Central memory CD8-positive, alpha-beta T cell (primary cell): ENCODE measurements at places on chromosomes 12 and 14.

GRCh38 chr14:94484481-94484880, 8.5 kb upstream of the SERPINA9 start:
- H3K4me3 ChIP-seq = no peak overlapping the region
- no peaks in the 10 kb centered on the region for H3K4me1 ChIP-seq
- H3K27me3 ChIP-seq = peaks cover 49% of the 10 kb centered on the region
- H3K36me3 ChIP-seq = no peaks in the 10 kb centered on the region
- H3K27ac ChIP-seq = no peak overlapping the region

- no peaks in the 10 kb centered on the region for H3K27me3 ChIP-seq
- H3K4me3 ChIP-seq = no peak overlapping the region
- H3K36me3 ChIP-seq = no peaks in the 10 kb centered on the region
- DNase-seq = no peak
- H3K27ac ChIP-seq = no peak overlapping the region
Measured at GRCh38 chr12:90013409-90013808, 304.8 kb upstream of the ATP2B1 start.

DNA sequence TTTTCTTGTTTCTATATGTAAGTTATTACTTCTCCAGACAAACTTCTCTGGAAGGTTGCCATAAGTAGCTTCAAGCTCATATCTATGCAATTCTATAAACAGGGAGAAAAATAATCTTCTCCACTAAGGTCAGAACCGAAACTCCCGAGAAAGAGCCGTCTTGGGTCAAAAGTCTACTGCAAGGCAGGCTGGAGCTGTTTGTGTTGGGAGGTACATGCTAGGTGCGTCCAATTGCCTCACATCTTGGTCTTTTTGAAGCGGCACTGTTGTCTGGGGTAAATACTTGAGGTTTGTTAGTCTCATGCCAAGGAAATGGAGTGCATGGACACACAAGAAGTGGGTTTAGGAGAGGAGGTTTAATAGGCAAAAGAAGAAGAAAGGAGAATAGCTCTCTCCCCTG, 674.7 kb upstream of the TMEM132C start:
- no peak overlapping the region for H3K4me3 ChIP-seq
- H3K27me3 ChIP-seq = no peaks in the 10 kb centered on the region
- no peaks in the 10 kb centered on the region for H3K4me1 ChIP-seq

DNA sequence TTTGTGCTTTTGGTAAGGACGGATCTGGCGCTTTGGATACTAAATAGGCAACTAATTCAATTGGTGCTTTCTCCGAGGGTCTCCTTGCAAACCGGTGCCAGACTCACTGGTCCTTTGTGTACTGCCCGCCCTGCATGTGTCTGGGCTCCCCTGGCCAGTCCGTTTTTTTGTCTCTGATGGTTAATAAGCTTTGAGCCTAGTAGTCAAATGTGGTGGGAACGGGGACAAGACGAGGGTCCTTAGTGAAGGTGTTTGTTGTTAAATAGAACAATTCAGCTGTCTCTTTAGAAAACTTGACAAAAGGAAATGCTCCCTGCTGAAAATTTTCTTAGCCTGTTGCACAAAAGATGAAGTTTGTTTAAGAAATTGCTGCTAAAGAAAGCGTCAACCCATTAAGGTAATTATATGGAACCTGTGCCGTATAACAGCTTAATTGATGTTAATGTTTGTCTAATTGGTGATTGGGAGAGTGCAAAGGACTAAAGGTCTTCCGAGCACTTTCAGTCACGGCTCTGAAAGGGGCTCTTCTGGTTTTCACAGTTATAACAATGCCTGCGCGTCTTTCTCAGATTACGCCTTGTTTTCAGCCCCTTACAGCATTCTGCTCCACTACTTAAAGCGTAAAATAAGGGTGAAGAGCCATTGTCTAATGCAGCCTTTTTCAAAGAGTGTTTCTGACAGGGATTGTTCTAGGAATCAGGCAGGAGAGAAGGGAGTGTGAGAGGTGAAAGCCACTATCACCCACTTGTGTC, 537.4 kb downstream of the PRKD1 start:
- no peak overlapping the region for H3K27ac ChIP-seq
- no peaks in the 10 kb centered on the region for H3K27me3 ChIP-seq
- DNase-seq = no peak
- H3K4me1 ChIP-seq = no peaks in the 10 kb centered on the region
- H3K36me3 ChIP-seq = no peaks in the 10 kb centered on the region
- H3K4me3 ChIP-seq = no peak overlapping the region

DNA sequence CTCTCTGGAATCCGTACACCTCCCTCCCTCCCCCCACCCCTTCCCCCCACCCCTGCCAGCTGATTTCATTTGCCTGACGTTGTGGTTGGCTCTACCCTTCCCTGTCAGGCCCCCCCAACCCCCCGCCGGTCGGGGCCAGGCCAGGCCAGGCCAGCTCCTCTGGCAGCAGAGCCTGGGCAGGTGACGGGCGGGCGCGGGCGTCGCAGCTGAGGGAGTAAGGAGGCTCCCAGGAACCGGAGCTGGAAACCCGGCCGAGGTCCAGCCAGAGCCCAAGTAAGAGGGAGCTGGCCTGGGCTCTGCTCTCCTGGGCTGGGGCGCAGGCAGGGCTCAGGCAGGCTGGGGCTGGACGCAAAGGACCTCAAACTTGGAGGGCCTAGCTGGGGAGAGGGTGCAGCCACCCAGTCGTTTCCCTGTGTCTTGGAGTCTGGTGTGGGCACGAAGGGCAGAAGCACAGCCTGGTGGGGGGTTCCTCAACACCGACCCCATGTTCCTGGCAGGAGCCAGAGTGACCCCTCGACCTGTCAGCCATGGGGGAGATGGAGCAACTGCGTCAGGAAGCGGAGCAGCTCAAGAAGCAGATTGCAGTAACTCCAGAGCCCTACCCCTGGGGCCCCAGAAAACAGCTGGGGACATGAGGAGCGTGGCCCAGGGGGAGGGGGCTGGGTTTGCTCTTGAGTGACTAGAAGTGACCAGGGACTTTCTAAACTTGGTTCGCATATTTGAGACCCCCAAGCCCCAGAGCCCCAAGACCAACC, at the start of gene GNB3:
Gene GNB3, plus strand, starts transcription at position 165 of the 755 bp plus-strand sequence. Its CDS starts 363 bp downstream, at position 528.
- H3K4me3 ChIP-seq = no peak within 1 kb of the TSS
- DNase-seq = no peak
- no peaks in the 10 kb centered on the region for H3K4me1 ChIP-seq
- no peaks in the 10 kb centered on the region for H3K27me3 ChIP-seq
- H3K36me3 ChIP-seq = peaks cover 5% of the 10 kb centered on the region
- no peak within 1 kb of the TSS for H3K27ac ChIP-seq

- no peak for DNase-seq
- H3K27ac ChIP-seq = no peak overlapping the region
- no peak overlapping the region for H3K4me3 ChIP-seq
Measured at GRCh38 chr12:4228122-4228580, 45.4 kb upstream of the CCND2 start.

GRCh38 chr12:120996133-120996746, 17.9 kb downstream of the HNF1A start:
- H3K4me3 ChIP-seq = no peak overlapping the region
- no peaks in the 10 kb centered on the region for H3K4me1 ChIP-seq
- no peaks in the 10 kb centered on the region for H3K27me3 ChIP-seq
- peaks cover 3% of the 10 kb centered on the region for H3K36me3 ChIP-seq
- no peak for DNase-seq

DNA sequence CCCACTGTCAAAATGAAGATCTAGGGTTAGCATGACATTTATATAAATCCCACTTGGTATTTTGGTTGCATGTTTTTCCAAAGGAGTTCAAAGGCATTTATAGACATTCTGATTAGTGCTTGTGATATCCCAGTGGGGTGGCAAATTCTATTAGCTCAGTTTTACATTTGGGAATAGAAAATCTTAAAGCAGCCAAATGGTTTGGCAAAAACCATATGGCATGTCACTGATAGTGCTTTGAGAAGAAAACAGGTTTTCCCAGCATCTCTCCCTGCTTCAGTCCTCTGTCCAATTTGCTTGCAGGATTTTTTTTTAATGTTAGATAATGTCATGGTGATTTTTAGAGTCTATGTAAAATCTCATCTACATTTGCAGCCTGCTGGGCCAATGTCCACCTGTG, 225.1 kb upstream of the DIO3 start:
- peaks cover 82% of the 10 kb centered on the region for H3K27me3 ChIP-seq
- H3K27ac ChIP-seq = no peak overlapping the region

- peaks cover 57% of the 10 kb centered on the region for H3K27me3 ChIP-seq
- no peak overlapping the region for H3K4me3 ChIP-seq
- H3K4me1 ChIP-seq = no peaks in the 10 kb centered on the region
- H3K27ac ChIP-seq = no peak overlapping the region
Measured at GRCh38 chr12:25455696-25456095, 97.4 kb downstream of the LMNTD1 start.

DNA sequence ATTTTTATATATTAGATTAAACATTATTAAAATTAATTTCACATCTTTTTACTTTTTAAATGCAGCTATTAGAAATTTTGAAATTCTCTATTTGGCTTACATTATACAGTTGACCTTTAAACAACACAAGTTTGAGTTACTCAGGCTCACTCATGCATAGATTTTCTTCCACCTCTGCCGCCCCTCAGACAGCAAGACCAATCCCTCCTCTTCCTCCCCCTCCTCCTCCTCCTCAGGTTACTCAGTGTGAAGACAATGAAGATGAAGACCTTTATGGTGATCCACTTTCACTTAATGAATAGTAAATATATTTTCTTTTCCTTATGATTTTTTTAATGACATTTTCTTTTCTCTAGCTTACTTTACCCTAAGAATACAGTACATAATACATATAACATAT, 136.2 kb downstream of the LLPH start:
- no peaks in the 10 kb centered on the region for H3K4me1 ChIP-seq
- DNase-seq = no peak
- H3K36me3 ChIP-seq = no peaks in the 10 kb centered on the region
- no peak overlapping the region for H3K27ac ChIP-seq

DNA sequence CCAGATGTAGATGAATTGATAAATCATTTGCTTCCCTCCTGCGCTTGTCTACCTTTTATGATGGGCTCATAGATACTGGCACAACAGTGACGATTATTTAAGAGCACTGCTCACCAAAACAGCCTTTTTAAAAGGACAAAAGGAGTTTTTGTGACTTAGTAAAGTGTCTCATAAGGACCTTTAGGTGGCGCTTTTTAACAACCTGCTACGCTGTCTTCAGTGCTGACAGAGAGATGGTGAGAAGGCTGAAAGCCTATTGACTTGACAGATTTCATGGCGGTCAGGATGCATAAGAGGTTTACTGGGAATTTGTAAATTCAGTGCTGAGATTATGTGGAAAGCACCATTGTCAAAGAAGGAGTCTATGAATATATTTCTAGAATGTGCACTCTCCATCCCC, 87.6 kb downstream of the SLC15A5 start:
- no peak overlapping the region for H3K27ac ChIP-seq
- H3K4me3 ChIP-seq = no peak overlapping the region
- no peaks in the 10 kb centered on the region for H3K36me3 ChIP-seq
- no peaks in the 10 kb centered on the region for H3K4me1 ChIP-seq
- no peaks in the 10 kb centered on the region for H3K27me3 ChIP-seq
- DNase-seq = no peak
